ENCODE measurements at places on chromosomes 1 and 21.

DNA sequence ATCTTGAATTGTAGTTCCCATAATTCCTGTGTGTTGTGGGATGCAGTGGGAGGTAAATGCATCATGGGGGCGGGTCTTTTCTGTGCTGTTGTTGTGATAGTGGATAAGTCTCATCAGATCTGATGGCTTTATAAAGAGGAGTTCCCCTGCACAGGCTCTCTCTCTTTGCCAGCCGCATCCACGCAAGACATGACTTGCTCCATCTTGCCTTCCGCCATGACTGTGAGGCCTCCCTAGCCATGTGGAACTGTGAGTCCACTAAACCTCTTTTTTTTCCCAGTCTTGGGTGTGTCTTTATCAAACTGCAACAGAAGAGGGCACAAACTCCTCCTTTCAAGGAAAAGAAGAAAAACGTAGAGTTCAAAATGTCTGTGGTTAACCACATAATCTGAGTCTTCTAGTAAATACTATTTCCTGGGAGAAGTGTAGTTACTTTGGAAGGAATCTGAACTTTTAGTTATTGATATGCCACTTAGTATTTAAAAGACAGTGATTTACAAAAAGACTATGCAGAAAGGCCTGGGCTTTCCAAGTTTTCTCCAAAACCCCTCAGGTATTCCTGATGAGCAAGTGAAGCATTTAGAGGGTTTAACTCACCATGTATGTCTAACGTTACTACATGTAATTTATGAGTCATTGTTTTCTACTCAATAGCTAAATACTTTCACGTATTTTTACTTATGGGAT is 10.0 kb downstream of the ADAMTS1 start:
- no peak for DNase-seq

- DNase-seq, result no peak
These were observed 210.4 kb upstream of the CSF3R start for GRCh38 chr1:36693161-36693525.

DNA sequence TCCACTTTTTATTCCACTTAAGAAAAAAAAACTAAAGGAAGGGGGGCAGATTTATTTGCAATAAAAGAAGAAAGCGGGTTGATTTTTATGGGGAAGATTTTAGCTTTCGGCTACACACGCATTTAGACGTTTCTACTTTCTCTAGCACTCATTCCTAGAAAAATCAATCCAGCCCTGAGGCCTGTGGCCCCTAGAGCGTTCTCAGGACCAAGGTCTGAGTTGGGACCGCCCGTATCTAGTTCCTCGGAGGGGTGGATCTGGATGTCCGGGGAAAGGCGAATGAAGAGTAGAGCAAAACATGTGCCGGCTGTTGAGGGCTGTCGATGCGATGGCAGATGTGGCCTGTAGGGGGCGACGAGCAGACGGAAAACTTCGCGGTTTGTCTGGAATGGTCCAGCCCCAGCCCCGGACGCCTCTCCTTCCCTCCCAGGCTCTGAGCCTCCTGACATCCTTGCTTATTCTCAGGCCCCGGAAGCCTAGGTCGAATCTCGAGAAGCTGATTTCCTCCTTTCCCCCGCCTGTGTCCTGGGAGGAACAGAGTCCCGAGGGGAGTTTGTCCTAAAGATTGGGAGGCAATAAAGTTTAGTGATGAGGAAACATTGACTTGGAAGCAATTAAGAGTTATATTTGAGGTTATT is 5.2 kb downstream of the FOXD3 start:
- DNase-seq, result peak; percentile 40

DNA sequence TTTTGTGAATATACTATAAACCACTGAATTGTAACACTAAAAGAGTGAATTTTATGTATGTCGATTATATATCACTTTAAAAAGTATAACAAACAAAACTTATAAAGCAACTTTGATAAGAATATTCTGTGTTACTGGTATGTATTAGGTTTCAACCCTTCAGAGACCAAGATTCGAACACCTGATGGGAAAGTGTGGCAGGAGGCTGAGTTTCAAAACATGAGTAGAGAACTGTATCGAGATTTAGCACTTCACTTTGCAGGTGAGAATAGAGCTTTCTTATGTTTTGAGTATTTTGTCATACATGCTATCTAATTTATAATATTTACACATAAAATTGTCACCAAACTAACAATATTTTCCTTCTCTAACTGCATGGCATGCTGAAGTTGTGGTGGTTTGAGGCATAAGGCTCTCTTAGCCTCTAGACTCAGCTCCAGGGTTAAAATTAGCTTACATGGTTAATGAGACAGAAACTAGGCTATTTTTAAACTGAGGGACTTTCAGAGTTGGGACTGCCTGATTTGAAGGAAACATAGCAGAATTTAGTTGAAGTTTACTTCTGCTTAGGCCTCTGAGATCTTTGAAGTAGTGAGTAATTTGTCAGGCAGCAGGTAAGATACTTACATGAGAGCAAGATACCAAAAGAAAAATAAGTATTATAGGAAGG is 48.6 kb downstream of the CEP350 start:
- DNase-seq, result no peak

DNA sequence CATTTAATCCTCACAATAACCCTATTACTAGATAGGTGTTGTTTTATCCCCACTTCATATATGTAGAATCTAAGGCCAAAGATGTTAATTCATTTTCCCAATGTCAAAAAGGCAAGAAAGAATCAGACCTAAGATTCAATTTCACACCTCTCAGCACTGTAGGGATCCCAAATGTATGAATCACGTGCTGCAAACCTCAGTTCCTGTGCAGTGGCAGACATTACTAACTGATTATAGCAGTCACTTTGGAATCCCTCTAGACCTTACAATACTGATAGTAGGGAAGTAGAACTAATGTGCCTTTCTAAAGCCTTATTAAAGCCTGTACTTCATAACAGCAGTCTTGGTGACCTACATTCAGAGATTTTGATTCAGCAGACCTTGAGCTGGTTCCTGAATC is 2.3 kb downstream of the C1orf87 start:
- no peak for DNase-seq

- no peak for DNase-seq
These were observed 17.8 kb downstream of the AADACL4 start for GRCh38 chr1:12661606-12662219.

DNA sequence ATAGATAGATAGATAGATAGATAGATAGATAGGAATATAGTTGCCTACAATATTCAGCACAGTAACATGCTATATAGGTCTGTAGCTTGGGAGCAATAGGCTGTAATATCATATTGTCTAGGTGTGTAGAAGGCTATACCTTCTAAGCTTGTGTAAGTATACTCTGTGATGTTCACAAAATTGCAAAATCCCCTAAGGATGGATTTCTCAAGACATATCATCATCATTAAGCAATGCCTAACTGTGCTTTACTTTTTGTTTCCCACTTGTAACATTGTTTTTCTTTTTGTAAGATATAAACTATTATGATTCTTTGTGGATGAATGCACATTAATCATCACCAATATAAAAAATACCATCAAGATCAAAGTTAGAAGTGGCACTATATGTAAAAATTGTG is 1905.6 kb downstream of the NCAM2 start:
- DNase-seq, result no peak

GRCh38 chr1:39411526-39412478 is 79.6 kb upstream of the BMP8A start:
- DNase-seq, result no peak

GRCh38 chr1:36790191-36790590 is 244.1 kb downstream of the GRIK3 start:
- DNase-seq, result no peak

DNA sequence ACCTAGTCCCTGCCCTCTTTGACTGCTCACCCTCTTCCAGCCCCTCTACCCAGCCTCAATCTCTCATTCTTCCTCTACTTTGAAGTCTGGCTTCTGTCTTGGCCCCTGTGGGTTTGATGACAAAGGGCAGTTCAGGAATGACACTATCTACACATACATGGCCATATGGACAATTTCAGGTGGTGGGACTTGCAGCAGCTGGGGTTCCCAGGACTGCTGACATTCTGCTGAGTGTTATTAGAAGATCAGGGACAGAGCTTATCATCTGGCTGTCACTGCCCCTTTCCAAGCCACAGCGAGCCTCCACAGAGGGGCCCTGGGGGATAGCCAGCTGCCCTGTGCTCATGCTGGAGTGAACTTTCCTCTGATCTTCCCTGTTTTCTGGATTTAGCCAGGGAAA is 97.4 kb upstream of the IPO9 start:
- no peak for DNase-seq

DNA sequence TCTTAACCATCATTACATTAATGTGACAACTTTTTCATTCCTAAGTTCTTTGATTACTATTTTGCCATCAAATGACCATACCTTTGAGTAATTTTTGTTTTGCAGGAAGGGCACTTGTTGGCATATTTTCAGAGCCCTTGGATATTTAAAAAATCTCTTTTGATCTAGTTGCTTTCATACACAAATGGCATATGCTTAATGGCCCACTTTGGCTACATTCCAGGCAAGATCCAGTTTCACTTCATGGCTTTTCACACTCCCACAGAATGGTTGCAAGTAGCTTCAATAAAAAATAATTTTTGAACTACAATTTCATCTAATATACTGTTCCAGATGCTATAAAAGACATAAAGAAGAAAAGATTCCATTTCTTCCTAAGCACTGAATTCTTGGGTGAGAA is 18.1 kb downstream of the ADAM30 start:
- DNase-seq, result no peak

DNA sequence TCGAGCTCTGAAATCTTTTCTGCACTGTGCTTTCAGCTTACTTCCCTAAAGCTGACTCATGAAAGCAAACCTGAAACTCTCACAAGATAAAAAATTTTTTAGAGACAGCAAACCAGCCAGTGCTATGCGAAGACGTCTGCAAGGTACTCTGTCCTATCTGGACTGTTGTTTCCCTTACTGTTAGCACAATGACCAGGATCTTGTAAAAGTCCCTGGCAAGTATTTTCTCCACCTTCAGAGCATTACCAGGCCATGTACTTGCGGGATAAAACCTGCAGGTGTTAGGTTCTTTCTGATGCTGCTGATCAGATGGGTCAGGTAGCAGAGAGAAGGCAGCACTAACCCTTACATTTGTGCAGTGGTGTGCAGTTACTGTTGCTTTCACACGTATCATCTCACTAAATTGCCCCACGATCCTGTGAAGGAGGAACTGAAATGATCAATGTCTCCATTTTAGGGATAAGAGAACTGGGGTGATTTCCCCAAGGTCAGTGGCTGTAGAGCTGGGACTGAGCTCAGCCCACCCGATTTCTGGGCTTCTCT is 56.6 kb downstream of the PLXNA2 start:
- no peak for DNase-seq

GRCh38 chr21:44614161-44614631 is 2.3 kb downstream of the KRTAP10-8 start:
- DNase-seq, result no peak

GRCh38 chr1:232223183-232223708 is 406.7 kb downstream of the SIPA1L2 start:
- DNase-seq, result no peak

- DNase-seq, result no peak
These were observed 11.8 kb upstream of the SCAF4 start for GRCh38 chr21:31743712-31744111.

DNA sequence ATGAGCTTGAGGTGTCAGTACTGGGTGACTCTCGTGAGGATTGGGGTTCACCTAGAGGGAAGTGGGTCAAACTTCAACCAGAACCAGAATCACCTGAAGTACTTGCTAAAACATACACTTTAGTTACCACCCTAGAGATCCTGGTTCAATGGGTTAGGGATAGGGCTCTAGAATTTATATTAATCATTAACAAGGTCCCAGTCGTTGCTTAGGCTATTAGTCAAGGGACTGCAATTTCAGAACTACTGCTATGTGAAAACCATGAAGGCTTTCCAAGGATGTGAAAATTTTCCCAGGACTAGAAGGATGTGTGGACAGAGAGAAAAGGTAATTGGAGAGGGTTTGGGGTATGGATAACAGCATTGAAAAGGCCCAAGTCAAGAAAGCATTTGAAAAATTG is 162.6 kb downstream of the GRIK1 start:
- DNase-seq, result no peak

Measured in CD4-positive, alpha-beta T cell treated with Interleukin-15 for 4 hours (primary cell).